ENCODE measurements at places on chromosomes 7 and 10.

DNA sequence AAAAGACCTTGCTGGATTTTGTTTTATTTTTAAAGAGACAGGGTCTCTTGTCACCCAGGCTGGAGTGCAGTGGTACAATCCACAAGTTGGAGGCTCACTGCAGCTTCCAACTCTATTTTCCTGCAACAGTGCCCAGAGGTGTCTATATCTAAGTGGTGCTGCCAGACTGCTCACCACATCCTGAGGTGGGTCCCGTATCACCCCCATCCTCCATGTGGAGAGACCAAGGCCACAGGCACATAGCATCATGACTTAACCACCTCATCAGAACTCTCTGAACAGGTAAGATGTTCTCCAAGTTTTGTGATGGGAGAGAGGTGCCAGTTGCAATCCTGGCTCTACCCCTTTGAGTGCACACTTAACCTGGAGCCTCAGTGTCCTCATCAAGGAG lies 98.2 kb downstream of the RNF216 start:
- DNase-seq = no peak

DNA sequence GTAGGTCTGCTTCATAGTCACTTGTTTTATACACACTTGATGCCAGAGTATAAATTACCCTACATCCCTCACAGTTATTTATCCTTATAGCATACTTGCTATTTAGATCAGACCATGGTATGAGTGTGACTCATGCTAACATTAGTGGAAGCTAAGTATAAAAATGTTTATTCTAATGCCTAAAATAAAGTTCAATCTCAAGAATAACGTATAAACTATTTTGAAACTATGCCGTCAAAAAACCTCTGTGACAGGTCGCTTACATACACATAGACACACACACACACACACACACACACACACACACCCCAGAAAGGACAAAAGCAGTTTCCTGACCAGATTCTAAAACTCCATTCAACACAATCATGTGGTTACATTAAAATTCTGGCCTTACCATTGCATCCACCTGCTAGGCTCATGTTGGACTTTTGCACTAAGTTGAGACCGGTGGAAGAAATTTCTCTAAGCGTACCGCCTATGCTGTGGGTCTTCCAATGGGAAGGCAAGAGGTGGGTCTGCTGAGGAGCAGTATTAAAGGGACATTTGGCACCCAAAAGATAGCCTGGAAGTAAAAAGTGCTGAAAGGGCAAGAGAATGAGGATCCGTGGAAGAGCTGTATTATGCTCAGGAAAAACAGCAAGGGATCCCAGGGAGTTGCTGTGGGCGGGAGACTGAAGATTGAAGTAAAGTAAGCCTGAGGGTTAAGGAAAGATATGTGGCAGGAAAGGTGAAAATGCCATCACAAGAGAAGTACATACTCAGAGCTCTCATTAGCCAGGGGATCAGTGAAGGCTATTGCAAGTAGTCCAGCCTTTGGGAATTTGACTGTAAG lies 5.0 kb downstream of the FOXP2 start:
- no peak for DNase-seq

DNA sequence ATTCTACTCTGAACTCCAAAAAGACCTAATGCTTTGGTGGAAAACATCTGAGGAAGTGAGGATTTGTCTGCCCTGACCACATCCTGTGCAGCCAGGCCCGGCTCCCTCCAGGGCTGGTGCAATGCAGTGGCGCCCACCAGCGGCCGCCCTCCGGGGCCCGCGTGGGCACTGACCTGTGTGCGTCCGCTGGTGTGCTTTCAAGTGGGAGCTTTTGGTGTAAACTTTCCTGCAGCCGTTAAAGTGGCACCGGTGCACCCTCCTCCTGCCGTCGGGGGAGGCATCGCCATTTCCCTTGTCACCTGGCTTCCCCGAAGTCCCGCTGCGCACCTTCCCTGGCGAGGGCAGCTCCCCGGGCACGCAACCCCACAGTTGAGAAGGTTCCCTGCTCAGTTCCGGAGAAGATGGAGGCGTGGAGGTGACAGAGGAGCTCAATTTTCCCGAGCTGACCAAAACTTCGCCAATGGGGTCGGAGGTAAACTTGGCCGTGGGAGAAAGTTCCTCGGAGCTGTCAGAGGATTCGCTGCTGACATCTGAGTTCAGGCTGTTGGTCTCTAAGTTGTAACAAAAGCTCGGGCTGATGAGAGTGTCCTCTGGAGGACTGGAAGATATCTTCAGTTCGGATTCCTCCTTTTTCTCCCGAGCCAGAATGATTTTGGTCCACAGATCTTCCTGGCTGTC lies 3.4 kb downstream of the KLF6 start:
- DNase-seq = no peak

- DNase-seq = no peak
Measured at GRCh38 chr7:97851683-97852082, 20.5 kb downstream of the ASNS start.

DNA sequence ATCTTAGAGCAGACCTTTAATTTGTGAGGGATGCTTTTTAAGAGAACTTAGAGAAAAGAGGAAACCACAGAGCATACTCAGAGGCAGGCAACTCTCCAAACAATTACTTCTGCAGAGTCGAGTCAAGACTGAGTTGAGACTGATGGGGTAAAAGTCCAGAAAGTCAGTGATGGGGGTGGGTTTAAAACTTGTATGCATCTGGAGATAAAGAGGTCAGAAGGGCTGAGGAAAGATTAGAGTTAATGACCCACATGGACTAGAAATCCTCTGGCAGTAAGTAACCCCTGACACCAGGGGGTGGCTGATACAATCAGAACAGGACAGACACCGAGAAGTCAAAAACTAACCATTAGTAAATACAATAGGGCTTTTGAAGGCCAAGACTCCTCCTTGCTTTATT lies 42.4 kb upstream of the SEPTIN7 start:
- no peak for DNase-seq

GRCh38 chr7:3310884-3311283 lies 9.8 kb downstream of the SDK1 start:
- DNase-seq = no peak

GRCh38 chr7:81549484-81550016 lies 220.3 kb downstream of the HGF start:
- DNase-seq = no peak

DNA sequence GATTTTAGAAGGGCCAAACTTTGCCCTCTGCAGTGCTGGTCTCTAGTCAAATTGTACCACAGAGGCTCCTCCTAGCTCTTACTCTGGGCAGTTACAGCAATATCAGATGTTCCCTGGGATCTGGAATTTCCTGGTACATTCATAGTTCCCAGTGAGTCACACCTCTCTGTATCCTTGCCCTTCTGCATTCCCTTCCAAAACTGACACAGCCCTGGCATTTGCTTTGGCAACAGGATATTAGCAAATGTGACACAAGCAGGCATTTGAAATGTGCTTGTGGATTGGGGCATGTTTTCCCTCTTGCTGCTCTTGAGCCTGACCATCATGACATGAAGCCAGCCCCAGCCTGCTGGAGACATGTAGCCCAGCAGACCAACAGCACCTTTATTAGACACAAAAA lies 284.7 kb upstream of the AKR1E2 start:
- no peak for DNase-seq

- no peak for DNase-seq
Measured at GRCh38 chr10:27783660-27784059, 38.0 kb upstream of the MKX start.

GRCh38 chr10:69101451-69102095 lies 13.7 kb downstream of the SRGN start:
- DNase-seq = no peak

- no peak for DNase-seq
Measured at GRCh38 chr10:71232089-71232998, 20.0 kb downstream of the UNC5B start.

DNA sequence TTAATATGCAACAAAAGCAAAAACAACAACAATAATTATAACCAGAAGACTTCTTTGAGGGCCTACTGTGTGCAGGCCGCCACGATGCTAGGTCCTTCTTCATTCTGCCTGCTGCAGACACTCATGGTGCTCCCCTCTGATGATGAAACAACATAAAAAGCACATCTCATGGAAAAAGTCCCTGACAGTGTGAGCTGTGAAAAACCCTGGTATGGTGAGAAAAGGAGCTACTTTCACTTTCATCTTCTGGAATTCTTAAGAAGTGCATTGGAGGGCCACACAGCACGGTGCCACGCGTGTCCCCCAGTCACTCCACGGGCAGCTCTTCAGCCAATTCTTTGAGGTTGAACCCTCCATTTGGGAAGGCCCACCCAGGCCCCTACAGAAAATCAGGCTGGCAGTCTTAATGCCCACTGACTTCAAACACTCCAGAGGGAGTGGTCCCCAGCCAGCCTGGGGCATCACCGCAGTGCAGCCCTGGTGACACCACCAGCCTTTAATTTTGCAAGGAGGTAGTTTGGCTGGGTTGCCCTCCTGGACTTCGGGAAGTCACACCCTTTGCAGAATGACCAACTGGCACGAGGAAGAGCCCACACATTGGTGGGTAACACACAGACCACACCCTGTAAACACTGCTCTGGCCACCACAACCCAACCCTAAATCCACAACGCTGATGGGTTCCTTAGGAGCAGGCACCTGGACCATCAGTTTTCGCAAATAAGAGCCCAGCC lies 7.7 kb downstream of the KCNMA1 start:
- DNase-seq = no peak

DNA sequence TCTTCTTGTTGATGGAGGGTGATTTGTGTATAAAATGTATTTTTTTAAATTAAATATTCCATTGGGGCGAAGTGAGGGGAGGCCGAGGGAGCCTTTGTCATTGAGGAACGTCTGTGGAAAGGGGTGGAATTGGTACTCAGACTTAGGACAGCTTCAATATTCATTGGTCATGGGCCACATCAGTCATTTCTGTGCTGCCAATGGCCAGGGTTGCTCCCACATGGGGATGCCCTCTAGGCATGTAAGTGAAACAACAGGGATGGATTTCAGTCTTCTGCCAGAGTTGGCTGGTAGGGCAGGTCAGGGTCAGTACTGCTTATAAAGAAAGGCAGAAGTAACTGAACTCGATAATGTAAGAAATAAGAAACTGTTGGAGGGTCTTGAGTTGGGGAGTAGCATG lies 47.2 kb downstream of the NEURL1 start:
- no peak for DNase-seq

- DNase-seq = no peak
Measured at GRCh38 chr7:101991860-101992259, 174.4 kb downstream of the CUX1 start.

DNA sequence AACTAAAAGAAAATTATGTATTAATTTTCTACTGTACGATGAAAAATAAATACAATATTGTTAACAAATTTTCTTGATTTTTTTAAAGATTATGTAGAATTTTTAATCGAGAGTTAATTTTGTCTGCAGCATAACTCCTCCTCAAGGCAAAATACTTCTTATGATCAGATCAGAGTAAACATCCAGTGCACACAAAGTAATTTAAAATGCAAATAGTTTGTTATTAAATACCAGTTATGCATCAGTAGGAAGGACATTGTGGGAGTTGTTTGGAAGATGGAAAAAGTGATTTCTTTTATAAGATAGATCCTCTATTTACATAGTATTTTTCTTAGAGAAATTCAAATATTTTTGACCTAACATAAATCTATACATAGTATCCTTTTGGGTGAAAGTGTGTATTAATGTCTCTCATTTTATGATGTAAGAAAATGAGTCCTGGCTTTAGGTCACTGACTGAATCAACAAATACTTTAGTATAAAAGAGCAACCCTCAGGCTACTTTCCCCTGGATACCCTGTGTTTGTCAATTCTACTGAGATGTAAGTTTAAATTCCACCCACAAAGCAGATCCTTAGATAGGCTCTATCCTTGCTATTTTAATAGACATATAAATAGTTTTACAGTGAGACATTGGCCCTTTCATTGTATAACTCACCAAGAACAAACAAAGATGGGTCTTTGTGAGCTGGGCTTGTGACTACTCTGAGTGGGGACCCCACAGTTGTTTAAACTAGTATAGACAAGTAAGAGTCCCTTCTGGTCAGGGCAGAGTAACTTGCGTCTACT lies 1133.7 kb downstream of the GATA3 start:
- DNase-seq = no peak

DNA sequence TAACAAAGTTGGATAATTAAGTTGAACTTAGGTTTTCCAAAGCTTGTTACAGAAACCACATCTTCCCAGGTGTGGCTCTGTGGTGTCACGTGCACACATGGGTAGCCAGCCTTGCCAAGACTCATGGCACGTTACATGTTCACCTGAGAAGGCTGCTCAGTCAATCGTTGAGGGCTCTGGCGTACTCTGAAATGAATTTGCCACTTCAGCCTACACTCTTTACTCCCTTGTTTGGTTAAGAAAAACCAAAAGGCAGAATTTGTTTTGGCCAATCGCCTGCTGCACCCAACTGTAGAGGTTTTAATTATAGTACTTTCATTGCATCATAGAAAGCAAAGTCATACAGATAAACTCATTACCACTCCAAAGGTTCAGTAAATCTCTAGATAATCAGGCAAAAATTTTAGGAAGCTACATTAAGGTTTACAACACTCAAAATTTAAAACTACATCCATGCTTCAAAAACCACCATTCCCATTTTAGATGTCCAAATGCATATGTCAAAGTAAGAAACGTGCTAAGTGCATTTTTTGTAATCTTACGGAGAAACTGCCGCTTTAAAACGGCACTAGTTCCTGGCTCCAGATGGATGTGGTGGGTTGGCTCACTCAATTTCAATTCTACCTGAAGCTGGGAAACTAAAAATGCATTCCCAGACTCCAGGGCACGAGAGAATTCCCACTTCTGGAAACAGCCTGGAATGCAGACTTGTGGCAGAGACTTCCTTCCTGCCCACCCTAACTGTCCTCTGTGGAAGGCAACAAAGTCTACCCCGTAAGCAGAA lies 88.4 kb downstream of the DIP2C start:
- DNase-seq = no peak

- no peak for DNase-seq
Measured at GRCh38 chr7:41336981-41337380, 365.9 kb downstream of the INHBA start.

- DNase-seq = no peak
Measured at GRCh38 chr10:78290131-78290750, 256.6 kb downstream of the RPS24 start.

DNA sequence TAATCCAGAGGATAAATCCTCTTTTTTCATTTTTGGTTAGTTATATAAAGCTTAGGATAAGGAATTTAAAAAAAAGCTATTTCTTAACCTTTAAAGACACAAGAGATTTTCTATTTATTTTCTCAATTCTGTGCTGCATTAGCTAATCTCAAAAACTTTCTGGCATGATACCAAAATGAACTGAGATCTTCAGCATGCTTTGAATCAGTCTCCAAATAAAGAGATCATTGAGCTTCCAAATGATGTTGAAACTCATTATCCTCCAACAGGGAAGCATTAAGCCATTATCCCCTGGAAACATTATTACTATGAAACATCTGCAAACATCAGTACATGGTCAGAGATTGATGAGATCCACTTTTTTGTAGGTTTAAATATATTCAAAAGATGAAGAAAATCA lies 350.3 kb upstream of the TEX47 start:
- DNase-seq = no peak

Data from activated T-helper 9 cell treated with anti-CD3 and anti-CD28 coated beads, Interleukin-2, amount 50 U/mL, for 16 hours (primary cell).